ENCODE measurements at places on chromosomes 2 and 18.

GRCh38 chr2:239607517-239608191 is 206.8 kb upstream of the HDAC4 start:
- no peak for DNase-seq

DNA sequence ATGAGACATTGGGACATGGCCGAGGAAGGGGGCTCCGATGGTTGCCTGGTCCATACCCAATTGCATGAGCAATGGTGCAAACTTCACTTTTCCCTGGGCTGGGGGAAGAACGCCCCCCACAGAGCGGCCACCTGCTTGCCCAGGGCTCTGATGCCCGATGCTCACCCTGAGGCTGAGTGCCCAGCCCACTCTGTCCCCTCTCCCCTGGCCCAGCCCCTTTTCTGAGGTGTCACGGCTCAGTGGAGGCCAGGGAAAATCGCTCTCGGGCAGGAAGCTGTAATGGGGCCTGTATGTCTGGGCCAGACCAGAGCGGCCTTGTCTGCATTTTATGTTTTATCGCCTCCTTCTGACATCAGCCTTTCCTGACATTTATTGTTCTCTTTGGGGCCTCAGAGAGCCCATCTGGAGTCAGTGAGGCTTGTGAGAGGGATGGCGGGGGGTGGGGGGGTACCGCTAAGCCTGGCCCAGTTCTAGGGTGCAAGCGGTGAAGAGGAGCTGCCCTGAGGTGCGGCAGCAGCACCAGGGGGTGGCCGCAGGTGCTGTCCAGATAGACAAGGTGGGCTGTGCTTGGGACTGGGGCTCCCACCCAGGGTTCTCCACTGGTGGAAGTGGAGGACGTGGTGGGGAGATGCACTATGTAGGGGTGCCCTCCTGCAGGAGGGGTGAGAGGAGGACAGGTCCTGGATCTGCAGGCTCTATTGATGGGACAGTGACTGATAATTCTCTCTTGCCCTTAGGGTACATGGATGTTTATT is 46.2 kb downstream of the INHBB start:
- no peak for DNase-seq

- no peak for DNase-seq
These were observed 26.9 kb upstream of the CDH19 start for GRCh38 chr18:66630831-66631230.

DNA sequence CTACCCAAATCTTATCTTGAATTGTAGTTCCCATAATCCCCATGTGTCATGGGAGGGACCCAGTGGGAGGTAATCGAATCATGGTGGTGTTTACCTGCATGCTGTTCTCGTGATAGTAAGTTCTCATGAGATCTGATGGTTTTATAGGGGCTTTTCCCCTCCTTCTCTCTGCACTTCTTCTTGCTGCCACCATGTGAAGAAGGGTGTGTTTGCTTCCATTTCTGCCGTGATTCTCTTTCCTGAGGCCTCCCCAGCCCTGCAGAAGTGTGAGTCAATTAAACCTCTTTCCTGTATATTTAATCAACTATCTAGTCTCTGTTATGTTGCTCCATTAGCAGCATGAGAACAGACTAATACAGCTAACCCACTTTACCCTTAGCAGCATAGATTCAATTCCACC is 37.6 kb downstream of the CDC42EP3 start:
- DNase-seq: no peak

DNA sequence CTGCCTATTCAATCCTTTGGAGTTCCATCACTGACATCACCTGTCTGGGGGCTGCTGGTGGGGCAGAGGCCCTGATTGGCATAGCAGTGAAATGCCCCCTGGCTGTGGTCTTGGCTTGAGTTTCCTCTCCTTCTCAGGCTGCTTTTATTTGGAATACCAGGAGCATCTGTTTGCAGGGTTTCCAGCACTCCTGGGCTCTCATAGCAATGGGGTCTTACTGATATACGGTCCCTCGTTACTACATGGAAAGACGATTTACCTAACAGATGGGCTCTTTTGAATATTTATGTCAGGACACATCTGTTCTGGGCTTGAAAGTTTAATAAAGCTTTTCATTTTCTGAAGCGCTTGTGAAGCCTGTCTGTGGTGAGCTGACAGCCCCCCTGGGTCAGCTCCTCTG is 230.3 kb downstream of the SLC4A3 start:
- peak; percentile 96 for DNase-seq

DNA sequence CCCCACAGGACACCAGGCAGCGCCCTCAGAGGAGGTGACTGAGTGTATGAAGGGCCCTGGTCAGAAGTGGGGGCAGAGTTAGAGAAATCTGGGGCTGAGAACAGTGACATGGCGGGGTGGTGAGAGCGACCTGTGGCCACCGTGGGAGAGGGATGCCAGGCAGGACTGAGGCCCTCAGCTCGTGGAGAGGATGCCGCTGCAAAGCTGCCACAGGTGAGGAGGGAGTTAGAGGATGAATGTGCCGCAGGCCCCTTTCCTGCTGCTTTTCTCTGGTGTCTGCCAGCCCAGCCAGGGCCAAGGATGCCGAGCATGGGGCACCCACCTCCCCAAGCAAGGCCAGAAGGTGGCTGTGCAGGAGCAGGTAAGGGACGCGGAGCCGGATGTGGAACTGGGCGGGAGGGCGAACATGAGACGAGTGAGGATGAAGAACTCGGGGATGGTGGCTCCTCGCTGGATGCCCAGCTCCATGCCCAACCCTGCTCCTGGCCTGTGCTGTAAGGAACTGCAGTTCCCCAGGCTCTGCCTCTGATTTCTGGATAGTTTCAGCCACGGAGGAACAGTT is 269.2 kb upstream of the HDAC4 start:
- DNase-seq: no peak

- DNase-seq: no peak
These were observed 26.3 kb downstream of the ITM2C start for GRCh38 chr2:230891064-230891463.

DNA sequence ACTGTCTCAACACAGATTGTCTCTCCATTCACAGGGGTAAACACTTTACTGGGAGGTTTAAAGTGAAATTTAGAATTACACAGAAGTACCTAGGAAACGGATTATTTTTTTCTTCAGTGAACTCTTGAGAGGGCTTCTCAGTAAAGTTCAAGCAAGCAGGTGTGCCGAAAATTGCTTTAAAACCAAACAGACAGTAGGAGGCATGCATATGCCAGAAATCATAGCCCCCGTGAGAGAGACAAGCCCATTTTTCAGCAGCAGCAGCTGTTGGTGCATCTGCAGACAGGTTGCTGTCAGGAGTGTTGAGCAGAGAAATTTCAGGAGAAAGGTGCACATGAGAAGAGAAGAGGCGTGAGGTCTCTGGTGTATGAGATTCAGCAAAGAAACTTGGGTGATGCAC is 2115.5 kb upstream of the CELF4 start:
- no peak for DNase-seq

- peak; percentile 77 for DNase-seq
These were observed 201.8 kb upstream of the GALNT5 start for GRCh38 chr2:157055660-157056199.

DNA sequence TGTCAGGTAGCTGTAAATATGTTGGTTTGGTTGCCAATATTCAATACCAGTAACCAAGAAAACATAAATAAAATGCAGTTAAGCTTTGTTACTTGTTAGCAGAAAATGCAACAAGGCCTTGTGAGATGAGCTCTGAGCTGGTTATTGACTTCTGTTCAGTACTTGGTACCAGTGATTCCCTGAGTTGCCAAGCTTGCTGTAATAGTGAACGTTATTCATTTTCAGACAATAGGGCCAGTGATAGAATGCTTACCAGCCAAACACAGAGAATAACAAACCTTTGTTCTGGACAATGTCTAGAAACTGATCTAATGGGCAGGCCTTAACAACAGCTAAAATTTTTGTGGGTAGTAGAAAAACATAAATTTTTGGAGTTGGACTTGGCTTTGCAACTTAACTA is 29.5 kb downstream of the RASGRP3 start:
- no peak for DNase-seq

Data from NCI-H1694 treated with DMSO at 0.1 percent for 48 hours (cell line).